ENCODE measurements at places on chromosomes 2 and 18.

DNA sequence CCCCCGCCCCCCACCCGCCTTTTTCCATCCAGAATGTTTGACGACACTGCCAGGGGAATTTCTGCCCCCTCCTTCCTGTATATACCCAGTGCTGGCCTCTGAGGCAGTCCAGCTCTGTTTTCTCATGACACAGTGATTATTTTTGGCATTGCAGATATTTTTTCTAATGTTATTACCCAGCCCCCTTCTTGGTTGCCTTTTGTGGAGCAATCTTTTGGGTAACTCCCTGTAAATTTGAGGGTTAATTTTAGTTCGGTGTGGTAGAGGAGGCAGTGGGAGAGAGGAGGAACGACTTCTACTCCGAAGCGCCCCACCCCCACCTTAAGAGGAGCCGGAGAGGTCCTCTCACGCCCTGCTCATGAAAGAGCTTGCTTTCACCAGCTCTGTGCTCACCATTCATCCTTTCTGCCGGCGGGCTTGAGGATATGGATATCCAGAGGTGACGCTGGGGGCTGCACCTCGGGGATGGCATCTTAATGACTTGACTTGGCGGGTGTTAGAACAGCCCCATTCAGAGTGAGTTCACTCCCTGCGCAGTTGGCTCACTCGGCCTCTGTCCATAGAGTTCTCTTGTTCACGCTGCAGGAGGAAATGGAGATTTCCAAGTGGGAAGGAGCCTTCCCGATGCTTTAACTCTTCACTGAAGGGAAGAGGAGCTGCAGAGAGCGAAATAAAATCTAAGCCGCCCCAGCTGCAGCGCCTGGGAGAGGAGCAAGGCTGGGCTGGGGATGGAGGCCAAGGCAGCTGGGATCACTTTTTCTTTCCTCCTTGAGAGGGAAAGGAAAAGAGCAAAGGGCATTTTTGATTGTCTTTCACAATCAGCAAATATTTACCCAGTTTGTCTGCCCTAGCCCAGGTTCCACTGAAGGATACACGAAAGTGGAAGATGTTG, 38.4 kb downstream of the EPAS1 start:
- DNase-seq = peak; percentile 58

GRCh38 chr2:40416486-40416885, 35.4 kb downstream of the SLC8A1 start:
- no peak for DNase-seq

DNA sequence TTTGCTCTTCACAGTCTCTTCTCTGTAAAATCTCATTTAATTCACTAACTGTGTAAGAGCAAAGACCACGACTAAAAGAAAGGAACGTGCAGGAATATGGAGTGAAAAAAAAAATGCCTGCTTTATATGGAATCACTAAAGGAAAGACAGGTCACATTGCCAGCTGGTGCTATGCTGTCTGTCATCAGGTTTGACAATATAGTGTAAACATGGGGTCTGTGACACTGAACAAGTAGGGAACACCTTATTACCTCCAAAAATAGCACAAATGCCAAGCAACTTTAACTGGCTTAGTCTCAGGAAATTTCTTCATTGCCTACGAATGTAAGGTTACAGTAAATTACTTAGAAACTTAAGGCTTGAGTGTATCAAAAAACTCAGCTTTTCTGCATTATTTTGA, 364.5 kb upstream of the LINC00305 start:
- DNase-seq = no peak

DNA sequence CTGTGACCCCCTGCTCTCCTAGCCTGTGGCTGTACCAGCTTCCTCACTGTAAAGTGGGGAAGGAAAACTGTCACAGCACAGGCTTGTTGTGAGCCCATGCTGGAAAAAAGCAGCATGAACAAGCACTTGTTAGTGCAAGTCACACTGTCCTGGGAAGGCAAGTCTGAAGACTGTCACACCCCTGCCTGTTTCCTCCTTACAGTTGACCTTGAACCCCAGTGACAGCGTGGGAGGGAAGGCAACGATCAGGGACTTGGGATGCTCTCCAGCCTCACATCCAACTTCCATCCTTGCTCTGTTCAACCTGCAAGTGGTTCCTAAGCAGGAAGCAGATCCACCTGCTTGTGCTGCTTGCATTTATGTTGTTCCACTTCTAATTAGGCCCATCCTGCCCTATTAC, 311.3 kb upstream of the KLHL29 start:
- DNase-seq = no peak

- DNase-seq = no peak
Measured at GRCh38 chr2:191217580-191217979, 27.6 kb upstream of the MYO1B start.

DNA sequence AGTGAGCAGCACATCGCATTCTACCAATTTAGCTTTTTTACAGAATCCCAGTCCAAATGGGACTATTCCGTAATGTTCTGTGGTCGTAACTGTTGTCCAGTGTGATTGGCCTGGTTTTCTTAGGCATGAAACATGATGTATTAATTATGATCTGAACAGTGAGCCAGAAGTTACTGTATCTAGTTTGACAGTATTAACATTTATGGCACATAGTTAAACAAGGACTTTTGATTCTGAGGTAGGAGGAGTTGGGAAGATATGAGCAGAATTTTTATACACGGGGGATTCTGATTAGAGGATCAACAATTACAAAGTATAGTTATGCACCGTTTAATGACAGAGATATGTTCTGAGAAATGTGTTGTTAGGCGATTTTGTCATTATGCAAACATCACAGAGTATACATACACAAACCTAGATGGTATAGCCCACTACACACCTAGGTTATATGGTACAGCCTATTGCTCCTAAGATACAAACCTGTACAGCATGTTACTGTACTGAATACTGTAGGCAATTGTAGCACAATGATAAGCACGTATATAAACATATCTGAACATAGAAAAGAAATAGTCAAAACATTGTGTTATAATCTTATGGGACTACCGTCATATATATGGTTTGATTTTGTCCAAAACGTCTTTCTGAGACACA, 85.0 kb downstream of the DPP10 start:
- no peak for DNase-seq

GRCh38 chr2:152396051-152396511, 61.1 kb downstream of the FMNL2 start:
- no peak for DNase-seq

- DNase-seq = no peak
Measured at GRCh38 chr2:228938629-228939028, 332.5 kb downstream of the PID1 start.

DNA sequence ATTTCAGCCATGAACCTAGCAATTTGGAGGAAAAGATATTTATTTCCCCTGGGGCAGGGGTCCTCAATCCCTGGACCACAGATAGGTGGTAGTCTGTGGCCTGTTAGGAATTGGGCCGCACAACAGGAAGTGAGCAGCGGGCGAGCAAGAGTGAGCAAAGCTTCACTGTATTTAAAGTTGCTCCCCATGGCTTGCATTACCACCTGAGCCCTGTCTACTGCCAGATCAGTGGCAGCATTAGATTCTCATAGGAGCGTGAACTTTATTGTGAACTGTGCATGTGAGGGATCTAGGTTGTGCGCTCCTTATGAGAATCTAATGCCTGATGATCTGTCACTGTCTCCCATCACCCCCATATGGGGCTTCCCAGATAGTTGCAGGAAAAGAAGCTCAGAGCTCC, 127.6 kb downstream of the ICOS start:
- no peak for DNase-seq

- no peak for DNase-seq
Measured at GRCh38 chr2:235618039-235618438, 124.2 kb downstream of the AGAP1 start.

- DNase-seq = no peak
Measured at GRCh38 chr2:204258890-204259289, 286.4 kb upstream of the PARD3B start.

DNA sequence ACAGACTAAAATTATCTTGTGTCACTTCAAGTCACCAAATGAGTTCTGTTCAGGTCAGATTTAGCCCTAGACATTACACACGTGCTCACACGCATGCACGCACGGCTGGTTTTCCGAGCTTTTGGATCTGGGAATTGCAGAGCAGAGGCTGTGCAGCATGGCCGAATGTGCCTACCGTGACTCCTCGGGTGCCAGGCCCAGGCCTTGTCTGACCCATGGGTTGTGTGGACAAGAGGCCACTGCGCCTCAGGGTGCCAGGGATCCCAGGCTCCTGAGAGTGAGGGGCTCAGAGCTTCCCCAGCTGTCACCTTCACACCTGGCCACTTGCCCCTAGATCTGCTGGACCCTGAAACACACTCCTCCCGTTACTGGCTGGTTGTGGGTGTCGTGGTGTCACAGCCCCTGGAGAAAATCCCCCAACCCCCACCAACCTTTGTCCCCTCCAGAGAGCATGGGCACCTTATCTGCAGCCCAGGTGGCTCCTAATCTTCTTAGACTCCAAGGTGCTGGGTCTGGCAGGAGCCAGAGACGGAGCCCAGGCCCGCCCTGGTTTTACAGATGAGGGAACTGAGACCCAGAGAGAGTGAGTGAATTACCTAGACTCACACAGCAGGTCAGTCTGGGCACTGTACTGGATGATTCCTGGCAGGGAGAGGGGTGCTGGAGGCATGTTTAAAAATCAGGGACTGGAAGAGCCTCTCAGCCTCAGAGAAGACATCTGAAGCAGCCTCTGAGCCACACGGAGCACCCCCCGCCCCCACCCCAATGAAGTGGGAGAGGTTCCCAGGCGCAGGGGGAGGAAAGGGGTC, 56.8 kb downstream of the ATOH8 start:
- no peak for DNase-seq

DNA sequence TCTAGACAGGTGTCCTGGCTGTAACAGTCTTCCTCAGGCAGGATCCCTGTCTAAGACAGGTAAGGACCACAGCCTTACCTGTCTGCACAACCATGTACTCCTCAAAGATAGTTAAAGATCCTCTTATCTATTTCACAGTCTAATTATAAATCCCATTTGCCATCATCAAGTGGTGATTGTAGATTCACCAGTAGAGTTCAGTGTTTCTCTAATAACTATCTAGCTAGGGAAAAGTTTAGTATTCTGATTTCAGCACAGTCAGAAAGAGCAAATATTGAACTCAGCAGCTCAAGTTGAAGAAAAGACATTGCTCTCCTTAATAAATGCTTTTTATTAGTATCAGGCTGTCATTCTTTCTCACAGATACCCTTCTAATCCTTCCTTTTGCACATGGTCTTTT, 1305.5 kb upstream of the NXPH2 start:
- DNase-seq = no peak

DNA sequence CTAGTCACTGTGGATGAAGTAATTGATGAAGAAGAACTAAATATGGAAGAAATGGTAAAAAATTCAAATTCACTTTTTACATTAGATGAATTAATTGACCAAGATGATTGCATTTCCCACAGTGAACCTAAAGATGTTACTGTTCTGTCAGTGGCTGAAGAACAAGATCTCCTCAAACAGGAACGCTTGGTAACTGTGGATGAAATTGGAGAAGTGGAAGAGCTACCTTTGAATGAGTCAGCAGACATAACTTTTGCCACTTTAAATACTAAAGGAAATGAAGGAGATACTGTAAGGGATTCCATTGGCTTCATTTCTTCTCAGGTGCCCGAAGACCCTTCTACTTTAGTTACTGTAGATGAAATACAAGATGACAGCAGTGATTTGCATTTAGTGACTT, 26.6 kb upstream of the DYSF start:
- no peak for DNase-seq

DNA sequence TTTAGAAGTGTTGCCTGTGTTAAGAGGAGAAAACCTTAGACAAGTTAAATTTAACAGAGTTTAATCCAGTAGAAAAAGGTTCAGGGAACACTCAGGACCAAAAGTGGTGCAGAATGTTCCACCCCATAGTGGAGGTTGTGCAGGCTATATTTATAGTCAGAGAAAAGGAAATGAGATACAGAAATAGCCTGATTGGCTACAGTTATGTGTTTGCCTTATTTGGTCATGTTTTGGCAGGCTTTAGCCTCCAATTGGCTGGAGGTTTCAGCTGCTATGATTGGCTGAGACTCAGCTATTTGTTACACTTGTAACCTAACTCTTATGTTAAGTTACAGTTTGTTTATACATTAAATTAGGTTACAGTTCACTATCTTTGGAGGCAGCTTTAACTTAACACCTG, 4.2 kb downstream of the STAMBP start:
- no peak for DNase-seq

- no peak for DNase-seq
Measured at GRCh38 chr2:238765590-238765989, 82.3 kb upstream of the TWIST2 start.

- no peak for DNase-seq
Measured at GRCh38 chr2:228703152-228703551, 521.7 kb upstream of the SPHKAP start.

Data from DMS79 treated with DMSO at 0.1 percent for 48 hours (cell line).